ENCODE measurements at places on chromosomes 5 and 9.

DNA sequence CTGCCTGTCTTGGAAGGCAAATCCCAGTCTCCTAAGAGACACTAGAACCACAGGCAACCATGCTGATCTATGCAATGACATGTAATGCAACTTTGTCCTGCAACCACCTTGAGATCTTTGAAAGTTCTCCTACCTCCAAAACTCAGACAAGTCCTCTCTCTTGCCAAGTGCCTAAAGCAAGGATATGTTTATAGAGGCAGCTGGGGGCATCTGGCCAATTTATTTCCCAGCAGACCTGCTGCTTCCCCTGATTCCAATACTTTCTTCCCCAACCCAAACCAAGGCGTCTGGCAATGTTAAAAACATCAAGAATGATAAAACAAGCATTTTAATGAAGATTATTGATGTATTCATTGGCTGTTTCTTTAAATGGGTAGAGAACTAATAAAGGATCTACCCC is 138.4 kb downstream of the DOCK8 start:
- H3K4me3 ChIP-seq, result no peak overlapping the region
- H3K27ac ChIP-seq, result no peak overlapping the region
- DNase-seq, result no peak
- no peaks in the 10 kb centered on the region for H3K4me1 ChIP-seq

DNA sequence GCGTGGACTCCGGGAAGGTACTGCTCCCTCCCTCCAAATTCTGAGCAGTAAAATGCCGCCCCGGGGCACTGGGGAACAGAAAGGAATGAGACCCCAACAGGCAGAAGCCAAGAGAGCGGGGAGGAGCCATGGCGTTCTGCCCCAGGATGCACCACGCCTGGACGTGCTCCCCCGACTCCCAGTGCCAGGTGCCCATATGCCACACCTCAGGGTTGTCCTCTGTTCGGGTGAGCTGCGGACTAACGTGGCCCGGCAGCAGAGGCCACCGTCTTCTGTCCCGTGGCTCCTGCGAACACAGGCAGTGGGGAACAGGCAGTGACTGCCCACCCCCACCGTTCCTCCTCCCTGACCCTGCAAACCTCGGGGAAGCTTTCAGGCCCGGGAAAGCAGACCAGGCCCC is 4.8 kb downstream of the SURF6 start:
- H3K27me3 ChIP-seq, result no peaks in the 10 kb centered on the region
- DNase-seq, result no peak
- H3K4me3 ChIP-seq, result no peak overlapping the region
- H3K36me3 ChIP-seq, result peaks cover 37% of the 10 kb centered on the region

GRCh38 chr5:160167624-160168165 is 48.4 kb upstream of the PWWP2A start:
- H3K27ac ChIP-seq, result no peak overlapping the region
- H3K4me1 ChIP-seq, result peaks cover 13% of the 10 kb centered on the region
- H3K36me3 ChIP-seq, result no peaks in the 10 kb centered on the region
- no peak overlapping the region for H3K4me3 ChIP-seq
- no peak for DNase-seq

DNA sequence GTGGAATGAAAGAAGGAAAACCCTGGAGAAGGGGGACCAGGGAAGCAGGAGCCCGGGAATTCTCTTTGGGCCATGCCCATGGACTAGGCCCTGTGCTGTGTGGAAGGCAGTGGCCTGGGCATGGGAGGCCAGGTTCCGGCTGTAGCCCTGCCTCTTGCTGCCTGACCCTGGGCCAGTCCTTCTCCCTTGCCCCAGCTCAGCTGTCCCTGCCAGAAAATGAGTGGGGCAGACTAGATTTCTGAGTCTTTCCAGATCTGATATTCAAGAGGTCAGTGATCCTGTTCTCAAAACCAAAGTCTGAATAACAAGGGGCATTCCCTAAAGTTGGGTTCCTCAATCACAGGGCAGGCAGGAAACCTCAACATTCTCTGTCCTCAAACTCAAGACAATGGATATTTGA is 24.8 kb upstream of the CORO2A start:
- no peaks in the 10 kb centered on the region for H3K27me3 ChIP-seq
- no peak overlapping the region for H3K27ac ChIP-seq
- DNase-seq, result no peak
- peaks cover 99% of the 10 kb centered on the region for H3K36me3 ChIP-seq
- no peak overlapping the region for H3K4me3 ChIP-seq

DNA sequence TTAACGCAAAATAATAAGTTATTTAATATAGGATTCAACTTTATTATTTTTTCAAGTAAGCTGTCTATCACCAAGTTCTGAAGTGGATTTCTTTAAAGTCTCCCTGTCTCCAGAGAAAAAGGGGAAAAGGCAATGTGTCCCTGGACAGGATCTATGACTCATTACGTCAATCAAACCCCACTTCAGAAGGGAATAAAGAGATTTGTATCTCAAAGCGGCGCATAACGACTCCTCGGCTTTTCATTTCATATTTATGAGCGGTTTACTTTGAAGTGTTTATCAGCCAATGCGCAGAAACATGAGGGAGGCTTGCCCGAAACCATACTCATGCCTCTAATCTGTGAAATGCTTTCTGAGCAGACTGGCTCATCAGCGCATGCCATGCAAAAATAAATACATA is 938.6 kb upstream of the WWC1 start:
- no peaks in the 10 kb centered on the region for H3K4me1 ChIP-seq
- no peaks in the 10 kb centered on the region for H3K36me3 ChIP-seq
- no peak overlapping the region for H3K4me3 ChIP-seq
- H3K27ac ChIP-seq, result no peak overlapping the region
- H3K27me3 ChIP-seq, result no peaks in the 10 kb centered on the region

GRCh38 chr5:71455427-71456361 is at the start of gene BDP1:
BDP1 (plus strand) TSS chr5:71455651; CDS start chr5:71455878, 227 bp downstream.
- H3K27ac ChIP-seq, result peak within 1 kb of the TSS; percentile 66
- peaks cover 9% of the 10 kb centered on the region for H3K4me1 ChIP-seq
- H3K4me3 ChIP-seq, result peak within 1 kb of the TSS; percentile 71

DNA sequence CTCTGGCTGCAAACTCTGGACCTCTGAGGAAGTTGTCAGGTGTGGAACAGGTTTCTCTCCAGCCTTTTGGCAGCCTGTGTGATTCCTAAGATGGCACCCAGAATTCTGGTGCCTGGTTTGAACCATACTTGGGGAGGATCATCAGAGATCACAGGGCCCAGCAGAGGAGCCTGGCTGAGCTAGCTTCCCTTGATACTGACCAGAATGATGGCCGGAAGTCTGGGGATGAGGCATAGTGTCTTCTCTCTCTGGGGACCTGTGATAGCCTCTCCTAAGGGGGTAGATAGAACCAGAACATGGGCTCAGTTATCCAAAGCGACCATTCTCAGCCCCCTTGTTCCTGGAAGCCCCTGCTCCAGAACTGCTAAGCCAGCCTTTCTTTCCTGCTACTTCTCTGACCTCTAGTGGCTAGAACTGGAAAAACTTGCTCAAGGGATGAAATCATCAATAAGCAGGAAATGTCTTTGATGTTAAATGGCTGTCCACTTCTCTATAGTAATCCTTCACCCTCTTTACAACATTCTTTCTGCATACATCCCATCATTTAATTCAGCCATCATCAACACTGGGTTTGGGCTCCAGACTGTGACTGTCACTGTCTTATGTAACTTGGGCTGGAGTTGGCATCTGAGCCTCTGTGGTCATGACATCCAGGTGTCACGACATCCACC is 55.1 kb downstream of the C9orf152 start:
- H3K4me1 ChIP-seq, result peaks cover 49% of the 10 kb centered on the region
- no peak overlapping the region for H3K4me3 ChIP-seq
- H3K27me3 ChIP-seq, result no peaks in the 10 kb centered on the region

DNA sequence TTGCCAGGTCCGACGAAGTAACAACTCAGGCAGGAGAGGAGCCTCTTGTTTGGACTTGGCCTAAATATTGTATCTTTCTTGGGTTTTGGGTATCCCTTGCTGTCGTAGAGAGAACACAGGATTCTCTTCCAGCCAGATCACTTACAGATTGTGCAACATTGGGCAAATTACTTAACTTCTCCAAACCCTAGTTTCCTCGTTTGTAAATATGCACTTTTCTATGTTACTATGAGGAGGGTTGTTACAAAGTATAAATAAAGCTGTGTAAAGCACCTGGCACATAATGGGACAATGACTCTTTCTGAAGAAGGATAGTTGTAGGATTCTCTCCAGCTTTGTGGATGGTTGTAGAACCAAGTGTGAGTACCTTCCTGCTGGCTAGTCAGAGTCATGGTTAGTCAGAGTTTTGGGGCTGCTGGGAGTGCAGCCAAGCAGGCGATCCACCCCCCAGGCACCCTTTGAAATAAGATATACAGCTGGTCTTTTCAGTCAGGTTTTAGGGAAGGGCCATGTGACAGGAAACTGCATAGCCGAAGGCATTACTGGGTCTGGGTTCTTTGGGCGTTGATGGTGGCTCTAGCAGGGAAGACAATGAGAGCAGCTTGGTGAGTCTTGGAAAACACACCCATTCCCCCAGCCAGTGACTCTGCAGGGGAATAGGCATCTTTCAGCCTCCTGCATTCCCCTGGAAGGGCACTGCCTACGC is 49.9 kb upstream of the GDNF start:
- no peak for DNase-seq
- H3K36me3 ChIP-seq, result no peaks in the 10 kb centered on the region
- H3K4me1 ChIP-seq, result peaks cover 8% of the 10 kb centered on the region
- H3K27ac ChIP-seq, result no peak overlapping the region
- no peaks in the 10 kb centered on the region for H3K27me3 ChIP-seq

DNA sequence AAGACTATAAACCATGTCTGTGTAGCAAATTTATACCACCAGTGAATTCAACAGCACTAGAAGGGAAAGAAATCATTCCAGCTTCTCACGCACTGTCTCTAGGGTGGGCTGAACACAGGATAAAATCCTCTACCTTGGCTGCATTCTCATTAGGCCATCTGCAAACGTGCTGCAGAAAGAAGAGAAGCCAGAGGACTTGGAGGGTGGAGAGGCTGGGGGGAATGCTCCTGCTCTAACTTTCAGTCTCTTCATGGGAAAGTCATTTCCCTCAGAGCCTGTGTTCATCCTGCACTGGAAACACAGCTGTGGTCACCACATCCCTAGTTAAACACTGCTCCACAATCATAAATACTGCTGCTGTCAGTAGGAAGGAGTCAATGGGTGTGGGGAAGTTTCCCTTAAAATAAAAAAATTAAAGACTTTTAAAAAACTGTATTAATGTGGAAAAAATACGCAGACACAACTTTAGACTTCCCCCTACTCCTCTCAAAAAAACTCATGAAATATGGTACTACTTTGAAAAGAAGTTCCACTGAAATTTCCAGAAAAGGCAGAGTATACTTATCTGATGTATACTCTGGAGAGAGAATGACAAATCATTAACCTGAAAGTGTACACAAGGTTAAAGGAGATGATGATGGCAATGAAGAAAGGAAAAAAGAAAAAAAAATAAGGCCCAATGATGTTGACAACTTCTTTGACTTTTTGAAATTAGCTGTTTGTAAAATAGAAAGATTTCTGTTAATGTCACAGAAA is 46.8 kb downstream of the LHFPL2 start:
- H3K27ac ChIP-seq, result no peak overlapping the region
- DNase-seq, result no peak
- H3K36me3 ChIP-seq, result no peaks in the 10 kb centered on the region
- H3K4me1 ChIP-seq, result no peaks in the 10 kb centered on the region
- no peak overlapping the region for H3K4me3 ChIP-seq

DNA sequence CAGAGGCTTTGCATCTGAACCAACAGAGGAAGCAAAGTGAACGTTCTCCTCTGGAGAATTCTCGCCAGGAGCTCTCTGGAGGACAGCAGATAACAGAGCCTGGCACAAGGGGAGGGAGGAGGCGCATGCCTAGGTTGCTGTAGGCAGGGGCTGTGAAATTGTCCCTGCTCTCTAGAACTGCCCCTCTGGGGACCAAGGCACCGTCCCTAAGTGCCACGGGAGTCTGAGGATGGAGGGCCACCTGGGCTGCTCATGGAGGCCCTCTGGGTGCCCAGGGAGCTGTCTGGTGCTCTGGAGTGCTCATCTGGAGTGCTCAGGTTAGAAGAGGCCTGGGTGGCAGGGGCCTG is 77.6 kb downstream of the CACNA1B start:
- no peaks in the 10 kb centered on the region for H3K27me3 ChIP-seq
- H3K4me1 ChIP-seq, result no peaks in the 10 kb centered on the region
- H3K27ac ChIP-seq, result no peak overlapping the region
- DNase-seq, result no peak

DNA sequence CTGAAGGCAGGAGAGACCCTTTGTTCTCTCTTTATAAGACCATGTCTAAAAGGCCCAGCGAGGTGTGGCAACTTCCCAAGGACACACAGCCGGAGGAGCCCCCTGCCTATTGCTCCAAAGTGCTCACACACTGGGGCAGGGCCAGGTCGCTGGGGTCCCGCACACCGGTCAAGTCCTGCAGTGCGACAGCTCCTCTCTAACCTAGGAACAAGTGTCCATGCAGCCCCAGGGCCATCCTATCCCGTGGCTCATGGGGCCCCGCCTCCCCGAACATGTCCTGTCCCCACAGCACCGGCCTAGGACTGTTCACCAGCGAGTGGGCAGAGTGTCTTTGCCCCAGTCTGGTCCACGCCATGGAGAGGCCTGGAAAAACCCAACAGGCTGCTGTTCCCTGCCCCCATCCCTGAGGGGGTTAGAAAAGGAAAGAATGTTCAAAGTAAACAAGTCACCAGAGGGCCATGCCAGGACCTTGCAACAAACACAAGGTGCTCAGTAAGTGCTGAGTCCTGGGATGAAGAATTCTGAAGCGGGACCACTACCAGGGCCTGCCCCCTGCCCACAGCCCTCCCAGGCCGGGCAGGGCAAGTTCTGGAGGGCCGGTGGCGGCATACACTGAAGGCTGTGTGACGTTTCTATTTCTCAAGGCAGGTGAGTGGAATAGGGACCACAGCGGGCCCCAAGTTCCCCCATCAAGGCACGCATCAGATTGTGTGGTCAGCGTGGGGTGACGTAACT is 938 bp downstream of the NINJ1 start:
- peak overlapping the region; percentile 86 for H3K27ac ChIP-seq
- H3K36me3 ChIP-seq, result peaks cover 16% of the 10 kb centered on the region
- DNase-seq, result peak; percentile 91
- peak overlapping the region; percentile 83 for H3K4me3 ChIP-seq
- H3K27me3 ChIP-seq, result no peaks in the 10 kb centered on the region

- H3K36me3 ChIP-seq, result no peaks in the 10 kb centered on the region
- H3K4me3 ChIP-seq, result no peak overlapping the region
- no peaks in the 10 kb centered on the region for H3K4me1 ChIP-seq
- H3K27me3 ChIP-seq, result no peaks in the 10 kb centered on the region
- no peak for DNase-seq
Observed at GRCh38 chr5:15215056-15215455, 284.9 kb upstream of the FBXL7 start.

DNA sequence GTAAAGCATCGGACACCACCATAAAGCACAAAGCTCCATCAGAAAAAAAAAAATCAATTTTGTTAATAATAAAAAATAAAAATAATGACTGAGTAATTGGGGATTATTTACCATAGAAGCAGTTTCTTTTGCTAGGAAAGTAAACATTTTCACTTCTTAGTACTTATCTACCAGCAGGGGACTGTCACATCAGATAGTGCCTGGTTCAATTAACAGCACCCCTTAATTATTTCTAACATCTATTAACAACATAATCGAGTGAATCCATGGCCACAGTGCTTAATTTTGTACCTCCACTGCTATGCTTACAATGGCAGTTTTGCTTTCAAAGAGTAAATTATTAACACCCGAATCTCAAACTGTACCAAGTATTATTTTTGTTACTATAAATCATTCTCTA is 221.7 kb downstream of the SMARCA2 start:
- DNase-seq, result no peak
- no peak overlapping the region for H3K27ac ChIP-seq
- no peaks in the 10 kb centered on the region for H3K27me3 ChIP-seq
- peaks cover 7% of the 10 kb centered on the region for H3K4me1 ChIP-seq
- no peak overlapping the region for H3K4me3 ChIP-seq

GRCh38 chr5:176184608-176185132 is 53.6 kb upstream of the SIMC1 start:
- H3K27me3 ChIP-seq, result no peaks in the 10 kb centered on the region
- DNase-seq, result no peak
- H3K4me1 ChIP-seq, result no peaks in the 10 kb centered on the region
- H3K27ac ChIP-seq, result no peak overlapping the region
